ENCODE measurements at places on chromosomes 2 and 18. TPM values are rescaled to one million over a fixed set of nuclear protein-coding genes. Genes with fewer than 3 reads are reported as not detected.

DNA sequence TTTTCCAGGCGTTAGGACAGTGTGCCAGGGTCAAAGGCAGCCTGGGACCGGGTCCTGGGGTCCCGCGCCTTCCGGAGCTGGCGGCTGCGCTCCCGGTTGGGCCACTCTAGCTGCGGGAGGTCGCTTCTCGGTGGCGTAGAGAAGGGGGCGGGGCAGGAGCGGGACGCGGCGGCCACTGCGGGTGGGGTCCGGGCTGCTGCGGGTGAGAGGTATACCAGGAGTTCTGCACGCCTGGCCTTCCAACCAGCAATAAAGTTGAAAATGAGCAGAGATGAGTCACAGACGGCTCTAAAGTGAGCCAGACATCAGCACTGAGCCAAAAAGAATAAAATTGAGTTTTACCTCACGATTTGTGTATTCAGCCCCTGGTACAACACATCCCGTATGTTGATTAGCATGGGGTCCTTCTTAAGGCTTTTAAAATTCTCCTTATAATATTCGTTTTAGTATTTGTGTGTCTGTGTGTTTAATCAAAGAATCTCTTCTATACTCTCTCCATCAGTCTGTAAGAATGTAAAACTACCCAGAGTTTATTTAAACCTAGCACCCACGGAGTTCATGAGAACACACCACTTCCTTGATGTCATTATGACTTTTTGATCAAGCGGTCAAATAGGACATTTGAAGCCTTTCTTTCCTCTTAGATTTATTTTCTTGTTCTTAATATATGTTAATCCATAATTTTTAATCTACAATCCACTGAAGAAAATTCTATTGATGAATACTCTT is at the start of gene C1GALT1C1L:
Gene C1GALT1C1L, minus strand, starts transcription at position 108 of the 729 bp plus-strand sequence. Its CDS starts 107 bp downstream, at position 1.
- H3K4me1 ChIP-seq, result peaks cover 7% of the 10 kb centered on the region
- H3K27me3 ChIP-seq, result no peaks in the 10 kb centered on the region
- peak; percentile 74 for DNase-seq
- H3K36me3 ChIP-seq, result no peaks in the 10 kb centered on the region

DNA sequence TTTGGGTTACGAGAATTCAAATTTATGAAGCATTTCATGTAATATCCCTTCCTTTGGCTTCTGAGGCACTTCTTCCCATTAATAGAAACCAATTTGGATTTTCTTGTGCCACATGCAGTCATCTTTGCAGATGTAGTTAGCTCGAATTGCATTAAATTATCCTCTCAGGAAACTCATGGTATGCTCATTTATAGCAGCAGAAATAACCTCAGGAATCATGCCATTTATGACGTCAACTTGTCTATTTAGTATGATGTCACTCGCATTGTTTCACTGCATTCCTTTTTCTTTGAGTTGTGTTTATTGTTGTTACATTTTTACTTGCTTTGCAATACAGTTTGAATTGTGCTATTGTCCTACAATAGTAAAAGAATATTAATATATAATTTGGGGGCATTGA is 163.8 kb downstream of the RBM43 start:
- H3K27ac ChIP-seq, result no peak overlapping the region
- no peak for DNase-seq
- no peaks in the 10 kb centered on the region for H3K4me1 ChIP-seq

DNA sequence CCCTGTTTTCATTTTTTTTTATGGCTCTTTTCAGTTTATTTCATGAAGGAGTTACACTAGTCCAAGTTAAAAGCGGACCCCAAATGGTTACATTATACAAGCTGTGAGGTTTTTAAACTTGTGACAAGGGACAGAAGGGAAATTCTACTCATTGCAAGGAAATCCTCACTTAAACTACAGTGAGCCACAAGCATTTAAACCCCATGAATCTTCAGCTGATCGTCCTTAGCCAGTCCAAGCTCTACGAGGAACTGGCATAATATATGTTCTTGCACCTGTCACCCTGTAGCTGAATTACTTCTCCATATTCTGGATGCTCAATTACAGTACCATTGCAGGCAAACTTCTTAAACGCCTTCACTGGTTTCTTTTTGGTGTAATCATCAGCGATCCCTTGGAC is 64.5 kb downstream of the ASAP2 start:
- H3K27ac ChIP-seq, result no peak overlapping the region
- H3K36me3 ChIP-seq, result no peaks in the 10 kb centered on the region
- no peak overlapping the region for H3K4me3 ChIP-seq
- DNase-seq, result no peak
- no peaks in the 10 kb centered on the region for H3K27me3 ChIP-seq

DNA sequence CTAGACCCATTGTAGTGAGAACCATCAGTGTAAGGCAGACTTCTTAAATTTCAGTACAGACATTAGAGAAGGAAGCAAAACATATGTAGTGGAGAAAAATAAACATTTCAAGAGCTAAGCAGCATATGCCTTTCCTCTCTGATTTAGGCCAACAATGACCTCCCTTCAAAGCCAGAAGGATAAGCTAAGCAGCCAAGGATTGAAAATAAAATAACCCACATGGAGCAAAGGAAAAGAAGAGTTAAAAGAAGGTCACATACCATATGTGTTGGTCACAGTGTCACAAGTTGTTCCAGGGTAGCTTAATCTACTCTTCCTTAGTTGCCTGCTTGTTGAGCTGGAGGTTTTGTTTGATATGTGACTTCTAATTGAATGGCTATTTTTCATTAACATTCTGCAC is 15.6 kb upstream of the LAMA1 start:
- H3K4me1 ChIP-seq, result no peaks in the 10 kb centered on the region

GRCh38 chr2:19474128-19474527 is 115.7 kb upstream of the OSR1 start:
- DNase-seq, result no peak
- no peak overlapping the region for H3K4me3 ChIP-seq
- H3K27me3 ChIP-seq, result no peaks in the 10 kb centered on the region
- H3K4me1 ChIP-seq, result no peaks in the 10 kb centered on the region
- H3K36me3 ChIP-seq, result no peaks in the 10 kb centered on the region

DNA sequence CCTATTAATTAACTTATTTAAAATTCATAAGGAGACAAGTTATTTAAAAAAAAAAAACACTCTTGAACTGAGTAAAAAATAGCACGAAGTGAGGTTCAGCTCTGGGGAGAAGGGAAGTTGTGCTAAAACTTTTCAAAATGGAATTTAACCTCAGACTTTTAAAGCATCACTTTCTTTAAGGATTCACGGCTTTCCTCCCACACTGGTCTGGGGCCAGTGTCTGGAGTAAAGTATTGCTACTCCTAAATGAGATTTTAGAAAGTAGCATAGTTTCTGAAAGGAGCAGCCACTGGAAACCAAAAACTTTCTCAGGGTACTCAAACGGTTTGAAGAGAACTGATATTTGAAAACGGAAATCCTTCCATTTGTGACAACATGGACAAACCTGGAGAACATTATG is 97.7 kb upstream of the CYP1B1 start:
- no peaks in the 10 kb centered on the region for H3K27me3 ChIP-seq
- H3K27ac ChIP-seq, result peak overlapping the region; percentile 32
- no peak overlapping the region for H3K4me3 ChIP-seq
- H3K36me3 ChIP-seq, result no peaks in the 10 kb centered on the region
- peaks cover 32% of the 10 kb centered on the region for H3K4me1 ChIP-seq
- no peak for DNase-seq

IL36A gene
- total RNA-seq, result not detected

PLCL1 gene
- total RNA-seq, result 7.7 TPM

DCC gene
- 7.1 TPM for total RNA-seq

COX7A2L gene
- total RNA-seq, result 80.7 TPM

CPS1 gene
- 3.1 TPM for total RNA-seq

SERPINB3 gene
- total RNA-seq, result not detected

PDE1A gene
- total RNA-seq, result 6.3 TPM

UPP2 gene
- not detected for total RNA-seq

Measured in upper lobe of right lung (tissue), 1 donor.